Fibroblast of mammary gland (primary cell): ENCODE measurements at places on chromosomes 7 and 10.

- no peak for DNase-seq
These were observed 41.7 kb downstream of the NPY start for GRCh38 chr7:24325708-24326107.

DNA sequence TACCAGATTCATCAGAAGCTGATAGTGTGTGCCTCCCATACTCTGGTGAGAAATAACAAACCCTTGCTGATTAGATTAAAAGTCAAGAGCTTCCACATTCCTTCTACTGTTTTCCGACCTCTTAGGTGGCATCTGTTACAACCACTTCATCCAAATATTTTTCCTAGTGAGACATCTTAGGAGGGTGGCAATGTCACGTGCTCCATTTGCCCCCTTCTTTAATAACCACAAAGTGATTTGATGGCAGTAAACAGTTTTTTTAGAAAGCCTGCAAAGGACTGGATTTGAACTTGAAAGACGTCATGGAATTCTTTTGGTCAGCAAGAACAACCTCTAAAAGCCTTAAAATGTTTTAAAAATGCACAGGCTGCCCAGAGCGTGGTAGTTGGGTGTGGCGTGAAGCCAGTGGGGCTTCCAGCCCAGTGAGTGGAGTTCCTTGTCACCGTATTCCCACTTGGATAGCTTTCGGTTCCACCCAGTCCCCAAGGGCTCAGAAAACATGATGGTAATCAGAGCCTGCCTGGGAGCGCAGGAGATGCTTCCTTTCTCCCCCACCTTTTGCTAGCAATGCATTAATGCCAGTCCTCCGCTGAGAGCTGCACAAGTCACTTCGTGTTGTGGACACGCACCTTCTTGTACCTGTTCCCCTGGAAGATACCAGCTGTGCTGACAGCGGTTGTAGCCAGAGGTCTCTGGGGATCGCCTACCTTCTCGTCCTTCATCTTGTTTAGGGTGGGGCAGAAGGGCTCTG is 256.4 kb downstream of the KIAA1217 start:
- peak; percentile 90 for DNase-seq

DNA sequence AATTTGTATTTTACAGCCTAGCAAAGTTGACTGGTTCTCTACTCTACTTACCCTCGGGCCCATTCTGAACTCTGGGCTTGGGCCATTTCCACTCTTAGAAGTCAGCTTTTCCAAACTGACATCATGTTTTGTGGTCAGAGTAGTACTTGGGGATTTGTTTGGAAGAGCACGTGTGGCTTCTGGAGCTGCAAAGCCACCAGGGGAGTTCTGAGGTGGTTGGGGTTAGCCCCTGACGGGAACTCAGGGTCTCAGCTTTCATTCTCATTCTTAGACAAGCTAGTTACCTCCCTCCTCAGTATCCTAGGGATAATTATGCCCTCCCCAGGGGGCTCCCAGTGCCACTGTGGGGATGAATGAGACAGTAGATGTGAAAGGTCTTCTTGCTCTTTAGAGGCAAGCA is 647.7 kb upstream of the GALNT17 start:
- no peak for DNase-seq

- peak; percentile 51 for DNase-seq
These were observed 2.5 kb downstream of the LRCH4 start for GRCh38 chr7:100583132-100584053.

- no peak for DNase-seq
These were observed 701.3 kb upstream of the KCND2 start for GRCh38 chr7:119571666-119572065.

GRCh38 chr7:34057956-34058355 is 152.6 kb downstream of the BMPER start:
- DNase-seq: no peak

- no peak for DNase-seq
These were observed 191.5 kb downstream of the CELF2 start for GRCh38 chr10:11208908-11209829.

DNA sequence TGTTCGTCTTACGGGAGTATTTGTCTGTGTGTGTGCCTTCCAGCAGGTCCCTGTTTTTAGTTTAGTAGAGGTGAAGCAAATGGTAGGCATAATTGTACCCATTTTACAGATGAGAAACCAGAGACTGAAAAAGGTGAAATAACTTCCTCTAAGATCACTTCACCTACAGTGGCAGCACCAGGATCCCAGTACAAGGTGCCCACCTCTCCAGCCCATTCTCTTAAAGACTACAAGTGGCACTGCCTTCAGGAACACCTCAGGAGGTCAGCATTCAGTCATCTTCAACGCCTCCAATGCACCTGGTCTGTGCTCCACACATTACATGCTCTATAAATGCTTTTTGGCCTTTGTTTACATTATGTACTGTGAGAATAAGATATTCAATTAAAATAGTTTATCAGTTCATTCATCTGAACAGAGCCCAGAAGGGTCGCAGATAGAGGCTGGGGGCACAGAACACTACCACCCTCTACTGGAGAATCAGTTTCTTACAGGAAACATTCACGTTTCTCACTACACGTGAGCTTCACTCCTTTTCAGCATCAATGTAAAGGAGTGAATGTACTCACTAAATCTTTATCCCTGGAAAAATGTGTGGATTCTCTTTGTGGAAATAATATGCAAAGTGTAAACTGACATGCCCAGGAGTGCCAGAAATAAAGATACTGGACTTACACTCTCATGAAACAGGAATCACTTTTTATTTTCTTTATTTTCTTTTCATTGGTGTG is 45.5 kb upstream of the ABLIM1 start:
- peak; percentile 30 for DNase-seq
